ENCODE measurements at places on chromosomes 12 and 14. TPM values are rescaled to one million over a fixed set of nuclear protein-coding genes. Genes with fewer than 3 reads are reported as not detected.
A peak's percentile ranks its signal among the peaks of the same experiment; 100 is the strongest.

GRCh38 chr14:26330982-26331381 lies 266.9 kb downstream of the NOVA1 start:
- no peak for DNase-seq

DNA sequence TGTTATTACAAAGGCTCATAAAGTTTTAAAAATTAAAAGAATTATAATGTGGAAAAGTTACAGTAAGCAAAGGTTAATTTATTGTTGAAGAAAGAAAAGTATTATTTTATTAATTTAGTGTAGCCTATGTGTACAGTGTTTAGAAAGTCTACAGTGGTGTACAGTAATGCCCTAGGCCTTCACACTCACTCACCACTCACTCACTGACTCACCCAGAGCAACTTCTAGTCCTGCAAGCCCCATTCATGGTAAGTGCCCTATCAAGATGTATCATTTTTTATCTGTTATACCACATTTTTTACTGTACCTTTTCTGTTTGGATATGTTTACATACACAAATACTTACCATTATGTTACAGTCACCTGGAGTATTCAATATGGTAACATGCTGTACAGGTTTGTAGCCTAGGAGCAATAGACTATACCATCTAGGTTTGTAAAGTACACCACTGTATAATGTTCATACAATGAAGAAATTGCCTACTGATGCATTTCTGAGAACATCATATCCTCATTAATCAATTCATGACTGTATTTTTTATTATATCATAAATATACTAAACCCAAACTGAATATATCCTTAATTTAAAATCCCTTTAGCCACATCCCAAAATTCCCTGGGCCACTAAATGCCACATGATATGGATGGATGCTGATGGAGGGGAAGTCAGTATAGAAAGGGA lies 43.6 kb upstream of the NID2 start:
- no peak for DNase-seq

DNA sequence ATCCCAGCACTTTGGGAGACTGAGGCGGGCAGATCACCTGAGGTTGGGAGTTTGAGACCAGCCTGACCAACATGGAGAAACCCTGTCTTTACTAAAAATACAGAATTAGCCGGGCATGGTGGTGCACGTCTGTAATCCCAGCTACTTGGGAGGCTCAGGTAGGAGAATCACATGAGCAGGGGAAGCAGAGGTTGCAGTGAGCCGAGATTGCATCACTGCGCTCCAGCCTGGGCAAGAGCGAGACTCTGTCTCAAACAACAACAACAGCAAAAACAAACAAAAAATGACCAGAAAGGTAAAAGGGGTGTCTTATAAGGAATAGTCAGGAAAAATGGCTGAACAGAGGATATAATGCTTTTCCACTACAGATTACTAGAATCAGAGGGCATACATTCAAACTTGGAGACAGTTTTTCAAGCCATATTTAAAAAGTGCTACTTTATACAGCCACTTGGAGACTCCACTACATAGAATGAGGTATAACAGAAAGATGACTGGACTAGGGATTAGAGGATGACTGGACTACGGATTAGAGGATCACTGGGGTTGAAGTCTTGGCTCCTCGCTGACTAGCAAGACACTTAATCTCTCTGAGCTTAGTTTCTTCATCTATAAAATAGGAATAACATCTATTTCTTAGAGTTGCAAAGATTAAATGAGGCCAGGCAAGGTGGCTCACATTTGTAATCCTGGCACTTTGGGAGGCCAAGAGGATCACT lies 4.9 kb upstream of the CS start:
- DNase-seq = no peak

DNA sequence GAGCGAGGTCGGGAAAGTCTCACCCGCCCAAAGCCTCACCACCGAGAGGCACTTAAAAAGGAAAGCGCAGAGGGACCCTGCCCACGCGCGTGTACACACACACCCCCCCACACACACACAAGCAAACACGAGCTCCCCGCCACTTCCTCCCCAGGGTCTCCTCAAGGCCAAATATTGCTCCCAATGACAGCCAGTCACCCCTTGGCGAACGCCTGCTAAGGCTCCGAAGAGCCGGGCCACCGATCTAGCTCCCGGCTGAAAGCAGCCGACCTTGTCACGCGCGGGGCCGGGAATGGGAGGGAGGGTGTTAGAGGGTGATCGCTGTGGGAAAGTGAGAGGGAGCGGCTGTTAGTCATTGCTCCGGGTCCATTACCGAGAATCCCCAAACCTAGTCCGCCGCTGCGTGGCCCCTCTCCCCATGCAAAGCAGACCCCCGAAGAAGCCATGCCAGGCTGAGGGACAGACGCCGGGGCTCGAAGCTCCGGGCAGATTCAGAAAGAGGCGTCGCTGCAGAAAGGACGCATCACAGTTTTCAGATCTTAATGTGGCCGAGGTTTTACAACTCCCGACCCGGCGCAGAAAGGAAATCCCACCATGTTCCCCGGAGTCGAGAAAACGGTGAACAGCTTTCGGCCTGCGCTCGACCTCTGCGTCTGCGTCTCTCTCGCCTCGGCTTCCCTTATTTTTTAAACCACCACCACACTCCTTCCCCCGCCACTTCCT lies 2.6 kb downstream of the BMP4 start:
- DNase-seq = peak; percentile 76

DNA sequence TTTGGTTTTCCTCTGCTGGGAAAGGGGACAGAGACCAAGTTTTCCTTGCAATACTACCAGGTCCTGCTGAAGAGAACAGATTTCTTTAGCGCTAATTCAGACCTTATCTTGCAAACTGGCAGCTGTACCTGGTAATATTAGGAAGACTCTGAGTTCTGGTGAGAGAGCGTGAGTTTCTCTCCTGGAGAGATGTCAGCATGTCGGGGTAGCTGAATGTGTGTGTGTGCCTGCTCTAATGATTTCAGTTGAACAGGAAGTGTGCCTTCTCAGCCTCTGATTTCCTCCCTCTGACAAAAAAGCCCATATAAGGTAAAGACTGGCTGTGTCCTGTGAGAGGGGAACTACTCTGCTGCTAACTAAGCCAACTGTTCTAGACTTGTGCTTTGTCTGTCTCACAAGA lies 10.3 kb upstream of the ERP27 start:
- peak; percentile 74 for DNase-seq

GRCh38 chr12:107107381-107107780 lies 14.0 kb upstream of the CRY1 start:
- DNase-seq = no peak

- DNase-seq = no peak
Measured at GRCh38 chr14:94450722-94451090, 1.9 kb downstream of the SERPINA11 start.

- peak; percentile 70 for DNase-seq
Measured at GRCh38 chr14:71320734-71321573, 413.7 kb downstream of the PCNX1 start.

DNA sequence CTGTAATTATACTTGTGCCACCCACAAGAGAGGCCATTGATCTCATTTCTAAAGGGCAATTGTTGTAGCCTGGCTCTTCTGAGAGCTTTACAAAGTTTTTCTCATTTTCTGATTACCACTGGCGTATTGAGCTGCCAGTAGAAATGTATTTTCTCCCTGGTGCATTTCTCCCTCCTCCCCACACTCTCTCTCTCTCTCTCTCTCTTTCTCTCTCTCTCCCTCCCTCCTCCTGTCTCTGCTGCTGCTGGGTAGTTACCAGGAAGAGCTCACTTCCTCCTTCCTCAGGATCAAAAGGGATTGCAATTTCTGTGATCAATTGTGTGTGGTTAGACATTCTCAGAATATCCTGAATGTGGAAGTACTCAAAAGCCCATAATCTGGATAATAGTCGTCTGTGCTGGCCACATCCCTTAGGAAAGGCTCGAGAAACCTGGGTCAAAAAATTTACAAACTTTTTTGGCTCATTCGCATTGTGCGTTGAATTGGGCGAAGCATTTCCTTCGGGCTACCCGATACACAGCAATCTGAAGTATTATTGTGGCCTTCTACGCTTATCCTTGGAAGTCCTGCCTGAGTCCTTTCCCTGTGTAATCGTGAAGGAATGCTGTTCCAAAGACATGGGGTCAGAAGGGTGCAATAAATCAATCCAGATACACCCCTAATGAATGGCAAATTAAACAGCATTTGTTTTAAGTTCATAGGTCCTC lies 254.8 kb downstream of the MSRB3 start:
- DNase-seq = no peak

DNA sequence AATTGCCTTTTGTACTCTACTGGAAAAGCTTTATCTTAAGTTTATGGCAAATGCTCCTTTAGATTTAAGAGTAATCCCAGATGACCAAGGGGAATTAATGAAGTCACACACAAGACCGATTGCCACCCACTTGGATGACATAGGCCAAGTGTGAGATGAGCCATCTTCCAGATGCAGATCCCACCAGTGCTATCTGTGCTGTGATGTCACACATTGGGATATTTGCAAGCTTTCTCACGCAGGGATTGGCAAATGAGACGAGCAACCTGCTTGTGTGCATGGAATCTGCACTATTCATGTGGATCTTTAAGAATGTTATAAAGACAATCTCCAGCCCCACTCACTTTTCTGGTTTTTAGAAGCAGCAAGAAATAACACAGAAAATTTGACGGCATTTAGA lies 602.1 kb upstream of the TMEM132C start:
- DNase-seq = no peak

- DNase-seq = no peak
Measured at GRCh38 chr12:20361416-20361815, 6.9 kb upstream of the PDE3A start.

- DNase-seq = no peak
Measured at GRCh38 chr14:92660571-92660970, 87.9 kb downstream of the LGMN start.

DNA sequence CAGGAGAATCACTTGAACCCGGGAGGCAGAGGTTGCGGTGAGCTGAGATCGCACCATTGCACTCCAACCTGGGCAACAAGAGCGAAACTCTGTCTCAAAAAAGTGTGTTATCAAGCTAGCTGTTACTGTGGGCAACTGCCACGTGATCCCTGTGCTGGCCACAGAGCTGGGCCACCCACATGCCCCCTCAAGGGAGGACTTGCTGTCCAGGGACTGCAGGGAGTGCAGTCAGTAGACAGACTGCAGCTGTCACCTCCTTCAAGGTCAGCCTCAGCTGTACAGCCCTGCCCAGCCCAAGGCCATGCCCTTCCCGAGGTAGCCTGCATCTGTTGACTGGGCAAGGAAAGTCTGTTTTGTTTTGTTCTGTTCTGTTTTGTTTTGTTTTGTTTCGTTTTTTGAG lies 46.6 kb upstream of the BICDL1 start:
- DNase-seq = peak; percentile 72

GRCh38 chr14:36664322-36665193 lies 2.9 kb downstream of the PAX9 start:
- DNase-seq = no peak

CAPZA3 gene
- not detected for total RNA-seq

C1R gene
- total RNA-seq = 282 TPM

MLEC gene
- 95.0 TPM for total RNA-seq

PRB4 gene
- total RNA-seq = not detected

FAM186B gene
- total RNA-seq = 0.10 TPM
